ENCODE measurements at places on chromosomes 6 and 20.
A peak's percentile ranks its signal among the peaks of the same experiment; 100 is the strongest.

DNA sequence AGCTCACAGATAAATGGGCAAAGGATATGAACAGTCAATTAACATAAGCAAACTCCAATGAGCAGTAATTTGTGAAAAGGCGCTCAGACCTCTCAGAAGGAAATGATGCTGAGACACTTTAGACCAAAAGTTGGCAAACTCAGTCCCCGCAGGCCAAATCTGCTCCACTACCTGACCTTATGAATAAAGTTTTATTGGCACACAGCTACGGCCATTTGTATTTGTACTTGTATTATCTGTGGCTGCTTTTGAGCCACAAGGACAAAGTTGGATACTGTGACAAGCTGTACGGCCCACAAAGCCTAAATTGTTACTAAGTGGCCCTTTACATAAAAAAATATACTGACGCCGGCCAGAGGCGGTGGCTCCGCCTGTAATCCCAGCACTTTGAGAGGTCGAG lies 167.0 kb downstream of the PREX1 start:
- ATAC-seq, result no peak

DNA sequence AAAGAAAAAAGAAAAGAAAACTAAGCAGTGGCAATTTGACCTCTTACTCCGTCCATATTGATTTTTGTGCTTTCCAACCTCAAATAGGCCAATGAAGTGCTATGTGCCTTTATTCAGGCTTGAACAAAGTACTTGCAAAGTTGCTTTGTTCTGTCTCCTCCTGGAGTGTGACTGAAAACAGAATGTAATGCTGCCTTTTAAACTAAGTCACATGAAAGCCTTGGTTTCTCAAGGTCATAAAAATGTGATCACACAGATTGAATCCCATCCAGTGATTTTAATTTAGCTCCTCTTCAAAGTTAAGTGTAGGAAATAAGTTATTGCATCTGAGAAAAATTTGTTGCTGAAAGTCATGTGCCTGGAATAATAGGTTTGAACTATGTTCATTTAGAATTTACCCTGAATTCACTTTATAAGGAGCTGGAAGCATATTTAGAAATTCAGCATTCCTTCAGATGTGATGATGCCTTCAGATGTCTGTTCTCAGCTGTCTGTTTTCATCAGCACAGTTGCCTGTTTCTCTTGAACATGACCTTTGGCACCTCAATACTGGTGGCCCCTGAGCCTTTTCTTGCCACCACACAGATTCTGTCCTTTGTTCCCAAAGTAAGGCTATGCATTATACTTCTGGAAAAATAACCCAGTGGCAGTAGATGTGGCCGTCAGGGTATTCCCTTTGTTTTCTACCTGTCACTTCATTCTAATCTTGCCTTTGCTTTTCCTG lies 48.8 kb downstream of the KIZ start:
- no peak for ATAC-seq

- ATAC-seq, result no peak
These were observed 209.4 kb upstream of the MCHR2 start for GRCh38 chr6:100203400-100203799.

DNA sequence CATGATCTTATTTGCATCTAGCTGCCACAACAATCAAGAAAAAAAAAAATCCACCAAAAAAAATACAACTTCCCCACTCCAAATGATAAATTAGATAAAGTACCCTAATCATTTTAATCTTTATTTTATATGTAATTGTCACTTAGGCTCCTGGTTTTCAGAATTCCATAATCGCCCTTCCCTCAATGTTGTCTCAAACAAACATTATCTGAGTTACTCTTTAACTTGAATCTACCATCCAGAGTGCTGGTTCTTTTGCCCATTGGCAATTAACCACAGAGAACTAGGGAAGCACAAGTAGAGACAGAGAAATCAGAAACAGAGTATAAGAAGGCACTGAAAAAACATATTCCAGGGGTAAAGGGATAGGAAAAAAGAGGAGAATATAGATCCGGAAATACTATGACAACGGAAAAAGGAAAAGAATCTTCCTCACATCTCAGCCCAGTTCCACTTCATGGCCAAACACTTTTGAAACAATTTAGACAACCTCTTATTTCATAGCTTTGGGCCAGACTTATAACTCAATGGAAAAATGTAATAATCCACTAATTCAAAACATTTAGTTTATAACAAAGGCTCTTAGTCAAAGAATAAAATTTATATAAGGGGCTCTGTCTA lies 861 bp upstream of the NHSL1 start:
- ATAC-seq, result no peak

- ATAC-seq, result peak; percentile 75
These were observed 16.9 kb upstream of the GSTA4 start for GRCh38 chr6:53011979-53012378.

- no peak for ATAC-seq
These were observed 34.9 kb downstream of the GMPR start for GRCh38 chr6:16273256-16273655.

DNA sequence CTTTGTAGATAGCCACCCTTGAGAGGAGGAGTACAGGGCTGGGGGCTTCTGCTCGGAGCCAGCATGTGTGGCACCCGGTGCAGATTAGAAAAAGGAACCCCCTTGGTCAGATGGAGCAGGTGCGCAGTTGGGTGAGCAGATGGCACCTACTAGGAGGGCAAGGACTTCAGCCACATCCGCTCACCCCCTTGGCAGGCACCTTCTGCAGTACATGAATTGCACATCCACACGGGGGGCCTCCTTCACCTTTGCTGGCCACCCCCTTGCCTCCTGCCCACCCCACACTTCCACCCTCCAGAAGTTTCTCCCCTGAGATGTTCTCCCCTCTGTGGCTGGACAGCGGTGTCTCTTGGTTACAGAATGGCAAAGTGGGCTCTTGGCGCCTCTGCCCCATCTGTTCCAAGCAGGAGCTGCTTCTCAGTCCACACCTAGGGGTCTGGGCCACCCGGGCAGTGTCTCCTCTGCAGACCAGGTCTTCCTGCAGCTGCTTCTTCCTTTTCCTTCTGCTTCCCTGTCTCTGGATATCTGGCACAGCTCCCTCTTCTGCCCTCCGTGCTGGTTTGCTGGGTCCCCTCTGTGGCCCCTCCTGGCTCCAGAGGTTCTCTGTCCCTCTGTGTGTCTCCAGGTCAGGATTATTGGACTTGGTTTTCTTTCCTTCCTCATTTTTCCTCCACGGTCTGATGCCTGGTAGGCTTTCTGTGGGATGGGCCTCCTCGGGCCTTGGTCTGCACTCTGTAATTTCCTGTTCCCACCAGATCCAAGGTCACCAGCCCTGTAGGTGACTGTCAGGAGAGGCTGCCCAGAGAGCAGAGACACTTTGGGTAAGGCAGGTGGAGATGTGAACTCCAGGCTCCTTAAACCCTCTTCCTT lies 4.1 kb downstream of the MDFI start:
- no peak for ATAC-seq

DNA sequence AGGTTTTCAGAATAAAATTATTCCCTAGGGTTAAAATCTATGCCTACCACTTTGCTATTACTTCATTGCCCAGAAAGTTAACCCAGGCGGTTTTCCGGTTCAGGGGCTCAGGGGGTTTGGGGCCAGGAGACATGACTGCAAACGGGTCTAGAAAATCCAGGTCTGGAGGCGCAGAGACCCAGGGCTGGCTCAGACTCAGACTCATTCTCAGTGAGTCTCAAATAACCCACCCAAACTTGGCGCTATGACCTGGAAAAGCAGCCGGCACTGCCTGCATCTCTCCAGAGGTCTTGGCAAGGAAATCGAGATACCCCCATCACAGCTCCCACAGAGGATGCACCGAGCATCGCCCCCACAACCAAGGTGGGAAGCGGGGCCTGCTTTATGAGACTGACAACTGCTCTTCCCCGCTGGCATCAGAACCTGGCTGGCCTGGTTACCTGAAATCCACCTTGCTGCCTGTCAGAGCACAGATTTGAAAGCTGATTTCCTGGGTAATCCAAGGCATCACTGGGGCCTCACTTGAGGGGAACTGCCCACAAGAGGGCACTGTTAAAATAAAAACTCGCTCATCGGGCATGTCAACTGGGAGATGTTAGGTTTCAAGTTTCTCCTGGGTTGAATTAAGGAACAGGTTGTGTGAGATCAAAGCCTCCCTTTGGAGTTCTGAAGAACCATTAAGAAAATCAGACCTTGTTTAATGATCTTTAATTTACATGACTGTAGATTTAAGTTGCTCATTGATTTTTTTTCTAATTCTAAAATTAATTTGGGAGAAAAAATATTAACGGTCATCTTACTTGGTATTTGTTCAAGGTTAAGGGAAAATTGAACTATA lies 55.1 kb downstream of the KIF16B start:
- ATAC-seq, result peak; percentile 80

DNA sequence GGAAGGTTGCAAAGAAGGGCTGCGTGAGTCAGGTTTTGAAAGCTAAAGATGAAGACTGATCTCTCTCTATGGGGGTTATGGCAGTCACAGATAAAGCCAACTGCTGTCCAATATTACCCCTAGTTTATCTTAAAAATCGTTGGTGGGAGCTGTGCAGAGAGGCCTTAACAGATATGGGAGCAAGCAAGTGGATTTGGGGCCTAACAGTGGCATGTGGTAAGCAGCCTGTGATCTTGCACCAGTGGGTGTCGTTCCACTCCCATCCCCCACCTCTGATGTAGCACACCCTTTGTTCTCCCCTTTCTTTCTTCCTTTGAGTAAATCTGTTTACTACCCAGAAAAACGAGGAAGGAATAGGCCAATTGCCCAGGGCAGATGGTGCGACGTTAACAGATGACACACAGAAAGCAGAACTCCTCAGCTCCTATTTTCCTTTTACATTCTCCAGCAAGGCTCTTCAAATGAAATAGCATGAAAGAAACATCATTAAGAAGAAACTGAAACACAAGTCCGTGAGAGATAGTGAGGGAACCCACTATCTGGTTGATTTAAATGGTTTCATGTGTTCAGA lies 274.1 kb upstream of the CITED2 start:
- no peak for ATAC-seq

DNA sequence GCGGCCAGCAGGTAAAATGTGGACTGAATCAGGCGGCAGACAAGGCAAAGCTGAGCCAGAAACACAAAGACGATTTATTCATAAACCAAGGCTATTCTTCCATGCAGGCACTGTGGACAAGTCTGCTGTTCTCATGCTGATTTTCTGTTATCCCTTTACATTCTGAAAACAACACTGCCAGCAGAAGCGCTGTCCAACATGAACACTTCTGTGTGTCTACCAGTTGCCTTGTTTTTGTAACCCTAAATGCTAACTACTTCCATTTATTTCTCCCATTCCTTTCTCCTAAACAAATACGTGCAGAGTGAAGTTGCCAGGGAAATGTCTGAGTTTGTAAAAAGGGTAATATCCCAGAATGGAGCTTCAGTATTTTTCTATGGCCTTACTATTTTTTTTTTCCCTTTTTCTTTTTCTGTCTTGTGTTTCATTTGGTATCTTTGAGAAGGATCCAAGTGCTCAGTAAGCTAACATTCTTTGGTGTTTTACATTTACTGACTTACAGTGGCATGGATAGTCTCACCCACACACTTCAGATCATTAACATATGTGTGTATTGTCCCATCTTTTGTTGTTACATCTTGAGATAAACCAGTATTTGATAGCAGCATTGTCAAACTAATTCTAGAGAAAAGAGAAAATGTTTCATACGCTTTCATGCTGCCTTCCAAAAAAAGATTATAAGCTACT lies 1308.9 kb upstream of the MAP3K7 start:
- no peak for ATAC-seq

- ATAC-seq, result no peak
These were observed 441.4 kb upstream of the PLCB4 start for GRCh38 chr20:8627340-8628004.

DNA sequence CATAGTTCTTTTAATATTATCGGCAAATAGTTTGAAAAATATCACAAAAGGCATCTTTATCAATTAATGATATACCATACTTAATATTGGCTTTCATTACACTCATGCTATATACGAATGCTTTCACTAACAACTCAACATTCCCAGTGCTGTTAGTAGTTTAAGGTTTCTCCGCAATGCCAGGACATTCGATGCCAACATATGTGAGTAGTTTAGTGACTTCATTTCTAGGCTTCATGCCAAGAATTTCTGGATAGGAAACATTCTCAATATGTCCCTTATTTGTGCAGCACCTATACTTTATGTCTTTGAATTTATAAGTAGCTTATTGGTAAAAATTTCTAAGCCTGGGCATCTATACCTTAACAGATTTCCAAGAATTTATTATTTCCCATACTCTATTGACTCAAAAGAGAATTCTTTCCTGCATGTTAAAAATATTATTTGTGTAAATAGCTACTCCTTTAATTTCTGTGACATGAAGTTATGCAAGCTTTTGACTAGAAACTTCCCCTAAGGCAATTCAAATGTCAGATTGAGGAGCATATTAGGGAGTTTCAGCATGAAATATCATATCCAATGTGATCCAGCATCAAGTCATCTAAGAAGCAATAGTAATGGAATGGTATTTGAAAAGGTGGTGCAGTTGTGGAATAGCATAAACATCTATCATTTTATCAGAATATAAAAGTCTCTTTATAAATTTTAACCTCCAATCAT lies 236.0 kb upstream of the STXBP5 start:
- peak; percentile 28 for ATAC-seq

- ATAC-seq, result no peak
These were observed 77.8 kb downstream of the JAG1 start for GRCh38 chr20:10595985-10596384.

DNA sequence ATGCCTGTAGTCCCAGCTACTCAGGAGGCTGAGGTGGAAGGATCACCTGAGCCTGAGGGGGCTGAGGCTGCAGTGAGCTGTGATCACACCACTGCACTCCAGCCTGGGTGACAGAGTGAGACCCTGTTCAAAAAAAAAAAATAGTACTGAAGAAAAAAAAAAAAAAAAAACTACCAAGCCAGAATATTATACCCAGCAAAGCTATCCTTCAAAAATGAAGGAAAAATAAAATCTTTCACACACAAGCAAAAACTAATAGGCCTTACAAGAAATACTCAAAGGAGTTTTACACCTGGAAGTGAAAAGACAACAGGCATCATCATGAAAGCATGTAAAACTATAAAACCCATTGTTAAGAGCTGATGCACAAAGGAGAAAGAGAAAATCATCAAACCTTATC lies 37.5 kb upstream of the SRSF6 start:
- ATAC-seq, result no peak

- ATAC-seq, result peak; percentile 89
These were observed 71.2 kb upstream of the CCN6 start for GRCh38 chr6:111982681-111983080.

DNA sequence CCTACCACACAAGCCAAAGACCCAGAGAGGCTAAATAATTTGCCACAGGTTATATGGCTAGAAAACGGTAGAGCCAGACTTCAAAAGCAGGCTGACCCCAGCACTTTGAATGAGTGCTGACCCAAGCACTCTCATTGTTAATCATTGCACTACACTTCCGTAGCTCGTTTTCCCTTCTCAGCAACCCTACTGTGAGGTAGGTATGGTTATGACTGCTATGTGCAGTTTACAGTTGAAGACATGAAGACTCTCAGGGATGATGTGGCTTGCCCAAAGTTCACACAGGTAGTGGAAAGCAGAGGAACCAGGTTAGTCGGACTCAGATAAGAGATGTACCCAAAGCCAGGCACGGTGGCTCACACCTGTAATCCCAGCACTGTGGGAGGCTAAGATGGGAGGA lies 33.5 kb upstream of the RIMS4 start:
- no peak for ATAC-seq

- ATAC-seq, result no peak
These were observed 121.3 kb downstream of the TFAP2C start for GRCh38 chr20:56750430-56750829.

GRCh38 chr6:158758941-158759479 lies 60.2 kb downstream of the EZR start:
- ATAC-seq, result peak; percentile 26

GRCh38 chr6:39808964-39809363 lies 16.8 kb downstream of the DAAM2 start:
- ATAC-seq, result no peak

- no peak for ATAC-seq
These were observed 315.1 kb downstream of the HDGFL1 start for GRCh38 chr6:22884456-22884855.
